ENCODE measurements at places on chromosomes 4 and X. TPM values are rescaled to one million over a fixed set of nuclear protein-coding genes. Genes with fewer than 3 reads are reported as not detected.

The REELD1 gene
- polyA plus RNA-seq, result 0.53 TPM

DNA sequence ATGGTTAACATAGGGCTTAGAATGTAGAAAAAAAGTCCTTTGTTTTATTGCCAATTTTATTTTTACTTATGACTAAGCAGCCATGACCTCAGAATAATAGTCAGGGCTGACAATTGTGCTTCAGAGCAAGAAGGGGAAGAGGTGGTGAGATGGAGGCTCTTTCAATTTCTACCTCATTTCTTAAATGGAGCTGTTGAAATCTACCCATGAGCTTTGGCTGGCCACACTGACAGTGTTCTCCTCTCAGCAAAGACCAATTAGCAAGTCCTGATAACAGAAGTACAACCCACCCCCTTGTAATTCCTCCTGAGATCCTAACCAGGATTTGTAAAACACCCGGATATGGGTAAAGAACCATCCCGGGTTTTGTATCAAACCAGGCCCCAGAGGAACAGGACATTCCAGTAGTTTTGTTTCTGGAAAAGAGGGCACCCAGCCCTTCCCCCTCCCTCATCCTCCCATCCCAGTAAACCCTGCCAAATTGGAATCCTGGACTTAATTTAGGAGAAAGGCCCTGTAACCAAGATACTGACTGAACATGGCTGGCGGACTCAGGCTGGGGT, at the start of gene HEPH:
HEPH (plus strand) TSS at position 399 of the 563 bp plus-strand sequence. CDS start 6,324 bp downstream, outside the sequence.
- peak; percentile 80 for DNase-seq

DNA sequence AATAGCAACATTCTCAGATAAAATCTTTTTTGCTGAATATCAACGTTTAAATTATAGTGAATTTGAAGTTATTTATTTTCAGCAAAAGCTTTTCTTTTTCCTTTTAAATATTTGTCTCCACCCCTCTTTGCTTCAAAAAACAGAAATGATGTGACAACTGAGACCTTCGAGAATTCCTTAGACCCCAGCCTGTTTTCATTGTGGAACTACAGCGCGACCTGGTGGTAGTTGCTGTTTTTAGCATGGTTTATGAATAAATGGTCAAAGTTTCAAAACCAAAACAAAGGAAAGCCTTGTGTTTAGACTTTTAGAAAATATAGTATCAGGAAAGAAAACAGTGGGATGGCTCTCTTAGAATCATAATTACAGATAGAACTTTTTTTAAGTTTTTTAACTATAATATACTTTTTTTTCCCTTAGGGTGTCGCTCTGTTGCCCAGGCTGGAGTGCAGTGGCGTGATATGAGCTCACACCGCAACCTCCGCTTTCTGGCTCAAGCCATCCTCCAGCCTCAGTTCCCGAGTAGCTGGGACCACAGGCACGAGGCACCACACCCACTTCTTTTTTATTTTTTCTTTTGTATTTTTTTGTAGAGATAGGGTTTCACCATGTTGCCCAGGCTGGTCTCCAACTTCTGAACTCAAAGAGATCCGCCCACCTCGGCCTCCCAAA, 26.8 kb upstream of the TMEM184C start:
- peak; percentile 94 for DNase-seq

GRCh38 chr4:76470064-76470463, 35.0 kb downstream of the SHROOM3 start:
- DNase-seq, result peak; percentile 48

The NXF2B gene
- 0.18 TPM for polyA plus RNA-seq

The UXT gene
- 153 TPM for polyA plus RNA-seq

DNA sequence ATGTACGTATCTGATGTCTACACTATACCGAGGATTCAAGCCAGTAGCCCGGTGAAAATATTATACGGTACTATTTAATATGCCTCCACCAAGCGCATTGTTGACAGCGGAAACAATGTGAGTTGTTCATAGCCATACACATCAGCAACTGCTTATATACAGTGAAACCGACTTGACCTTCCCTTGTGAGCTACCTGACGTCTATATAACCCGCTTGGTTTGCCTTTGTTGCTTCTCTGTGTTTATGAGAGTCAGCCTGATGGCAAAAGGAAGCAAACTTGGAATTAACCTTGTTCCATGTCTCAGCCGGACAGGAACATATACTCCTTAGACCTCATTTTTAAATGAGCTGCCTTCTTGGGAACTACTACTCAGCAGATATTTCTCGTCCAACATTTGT, 211.8 kb downstream of the DCTD start:
- DNase-seq, result no peak

- no peak for DNase-seq
Measured at GRCh38 chr4:127000846-127001245, 631.9 kb upstream of the INTU start.

All from lung (tissue), 17 donors.